A549 (cell line): ENCODE measurements at places on chromosomes 6 and 20.

- no peak for DNase-seq
These were observed 6.1 kb upstream of the BPIFB6 start for GRCh38 chr20:33025318-33025876.

GRCh38 chr6:24799541-24799915 lies 811 bp upstream of the ARMH2 start:
- no peak for DNase-seq

DNA sequence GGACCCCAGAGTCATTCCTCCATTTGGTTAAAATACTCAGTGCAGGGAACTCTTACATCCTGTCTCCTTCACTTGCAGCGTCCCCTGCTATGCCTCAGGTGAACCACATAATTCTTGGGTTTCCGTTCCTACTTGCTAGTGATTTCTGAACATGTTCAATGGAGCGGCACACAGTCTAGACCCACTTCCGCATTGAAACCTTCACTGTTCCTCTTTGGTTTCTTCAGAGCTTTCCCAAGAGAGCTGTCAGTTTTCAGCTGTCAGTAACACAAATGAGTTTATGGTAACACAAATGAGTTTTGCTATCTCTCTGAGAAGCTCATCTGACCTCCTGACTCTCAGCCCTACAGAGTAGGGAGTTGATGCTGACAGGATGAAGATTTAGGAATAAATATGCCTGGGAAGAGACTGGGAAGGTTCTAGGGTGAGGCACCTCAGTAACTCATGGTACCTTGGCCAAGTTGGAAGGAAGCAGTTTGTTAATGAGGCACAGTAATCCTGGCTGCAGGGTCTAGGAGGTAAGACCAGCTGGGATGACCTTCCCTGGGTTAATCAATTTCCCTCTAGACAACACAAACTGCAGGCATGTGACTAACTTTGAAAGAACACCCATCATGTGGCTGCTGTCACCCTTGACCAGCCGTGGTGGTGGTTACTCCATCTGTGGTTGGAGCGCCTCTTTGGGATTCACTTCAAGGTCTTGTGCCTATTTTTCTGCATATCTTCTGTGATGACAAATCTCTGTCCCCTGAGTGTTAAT lies 5.4 kb downstream of the SYS1 start:
- no peak for DNase-seq

DNA sequence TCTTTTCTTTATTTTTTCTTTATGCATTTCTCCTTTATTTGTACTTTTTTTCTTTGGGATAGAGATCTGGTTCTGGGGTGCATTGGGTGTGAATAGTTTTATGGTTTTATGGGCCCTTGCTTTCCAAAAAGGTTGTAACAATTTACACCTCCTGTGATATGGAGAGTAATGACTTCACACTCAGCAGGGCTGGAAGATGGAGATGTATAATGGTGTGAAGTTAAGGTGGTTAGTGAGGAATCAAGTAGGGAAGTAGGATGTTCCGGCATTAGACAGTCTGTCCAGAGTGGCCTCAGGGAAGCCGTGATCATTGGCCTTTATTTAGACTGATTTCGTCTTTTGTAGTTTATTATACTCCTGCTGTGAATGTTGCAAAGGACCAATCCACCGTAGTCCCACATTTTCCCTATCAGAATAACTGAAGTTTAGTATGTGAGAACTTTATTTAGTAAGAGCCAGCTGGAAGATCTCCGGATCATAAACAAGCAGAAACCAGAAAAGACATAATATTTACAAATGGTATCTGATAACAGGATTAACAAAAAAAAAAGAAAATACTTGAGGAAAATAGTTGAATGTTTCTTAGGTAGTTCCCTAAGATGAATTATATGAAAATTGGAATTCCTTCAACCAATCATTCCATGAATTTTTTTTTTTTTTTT lies 255.5 kb downstream of the TBC1D7 start:
- DNase-seq, result no peak

DNA sequence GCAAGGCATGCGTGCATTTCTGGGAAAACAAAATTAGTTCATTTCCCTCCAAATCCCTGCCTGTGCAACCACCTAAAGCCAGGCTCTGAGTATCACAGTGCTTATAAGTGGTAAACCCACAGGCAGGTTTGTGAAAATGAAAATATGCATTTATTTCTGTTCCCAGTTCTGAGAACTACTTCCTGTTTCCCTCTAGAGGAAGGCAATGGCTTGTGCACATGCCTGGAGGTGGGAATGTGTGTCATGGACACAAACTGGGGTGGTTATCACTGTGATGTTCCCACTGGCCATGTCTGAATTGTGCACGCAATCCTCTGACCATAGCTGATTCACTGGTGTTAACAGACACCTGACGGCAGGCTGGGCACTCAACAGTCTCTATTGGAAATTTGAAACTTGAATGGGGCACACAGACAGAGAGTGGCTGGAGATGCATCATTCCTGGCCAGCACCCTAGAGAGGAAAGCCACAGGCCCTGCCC lies 26.3 kb downstream of the FAM110A start:
- no peak for DNase-seq

DNA sequence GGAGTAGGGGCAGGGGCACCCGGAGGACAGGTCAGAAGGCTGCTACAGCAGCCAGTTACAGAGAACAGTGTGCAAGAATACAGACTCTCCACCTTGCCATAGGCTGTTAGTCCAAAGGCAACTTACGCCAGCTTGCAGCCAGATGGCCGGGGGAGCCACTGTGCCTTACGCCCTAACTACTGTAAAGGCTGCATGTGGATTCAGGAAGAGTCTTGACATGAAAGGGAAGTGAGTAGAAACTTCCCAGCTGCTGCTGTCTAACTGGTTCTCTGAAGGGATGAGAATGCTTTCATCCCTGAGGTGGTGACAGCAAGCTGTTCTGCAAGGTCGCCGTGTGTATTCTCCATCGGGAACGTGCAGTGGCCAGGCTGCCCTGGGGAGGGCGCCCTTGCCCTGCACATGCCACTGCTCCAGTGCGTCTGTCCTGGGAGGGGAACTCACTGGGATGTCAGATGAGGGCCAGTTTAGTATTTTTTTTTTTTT lies 46.1 kb downstream of the LYRM4 start:
- no peak for DNase-seq

- peak; percentile 6 for DNase-seq
These were observed 161.0 kb downstream of the BACH2 start for GRCh38 chr6:90135667-90136066.

GRCh38 chr6:13260101-13260598 lies 68.2 kb downstream of the TBC1D7 start:
- DNase-seq, result no peak

DNA sequence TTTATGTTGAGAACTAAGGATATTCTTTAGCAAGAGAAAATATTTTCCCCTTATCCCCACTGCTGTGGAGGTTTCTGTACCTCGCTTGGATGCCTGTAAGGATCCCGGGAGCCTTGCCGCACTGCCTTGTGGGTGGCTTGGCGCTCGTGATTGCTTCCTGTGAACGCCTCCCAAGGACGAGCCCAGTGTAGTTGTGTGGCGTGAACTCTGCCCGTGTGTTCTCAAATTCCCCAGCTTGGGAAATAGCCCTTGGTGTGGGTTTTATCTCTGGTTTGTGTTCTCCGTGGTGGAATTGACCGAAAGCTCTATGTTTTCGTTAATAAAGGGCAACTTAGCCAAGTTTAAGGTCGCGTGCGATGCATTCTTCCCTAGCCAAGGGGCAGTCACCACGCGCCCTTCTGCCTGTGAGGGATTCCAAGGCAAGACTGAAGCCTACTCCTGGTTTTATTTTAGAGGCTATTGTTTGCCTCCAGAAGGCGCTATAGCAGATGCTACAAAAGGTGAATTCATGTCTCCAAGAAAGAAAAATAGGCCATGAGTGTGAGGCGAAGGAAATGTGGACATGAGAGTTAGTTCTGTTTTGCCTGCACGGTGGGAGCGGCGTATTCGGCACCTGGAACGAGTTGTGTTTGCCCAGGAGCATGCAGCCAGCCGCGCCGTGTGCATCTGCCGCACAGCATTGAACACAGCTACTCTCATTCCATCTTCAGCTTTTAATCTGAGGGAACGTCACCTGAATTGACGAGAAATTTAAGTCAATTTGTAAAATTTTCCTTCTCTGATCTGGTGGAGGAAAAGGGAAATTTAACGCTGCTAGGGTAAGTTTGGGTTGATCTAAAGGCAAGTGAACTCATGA lies 40.3 kb upstream of the IRF4 start:
- no peak for DNase-seq

GRCh38 chr6:2844008-2844407 lies 2.3 kb upstream of the SERPINB1 start:
- DNase-seq, result no peak

DNA sequence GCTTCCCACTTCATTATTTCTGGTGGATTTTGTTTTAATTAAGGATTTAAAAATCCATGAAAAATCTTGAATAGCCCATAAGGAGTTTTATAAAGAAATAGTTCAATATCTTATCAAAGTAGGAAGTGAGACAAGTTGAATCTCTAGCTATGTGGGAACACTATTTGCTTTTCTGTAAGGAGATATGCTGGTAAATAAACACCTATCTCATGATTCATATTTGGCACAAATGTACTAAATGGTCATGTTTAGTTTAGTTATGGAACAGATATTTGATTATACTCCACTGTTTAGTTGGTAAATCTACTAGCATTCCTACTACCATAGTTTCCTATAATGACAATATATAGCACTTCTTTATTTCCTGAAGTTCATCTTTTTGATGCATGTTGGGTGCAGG lies 239.9 kb upstream of the CEP162 start:
- DNase-seq, result peak; percentile 43

DNA sequence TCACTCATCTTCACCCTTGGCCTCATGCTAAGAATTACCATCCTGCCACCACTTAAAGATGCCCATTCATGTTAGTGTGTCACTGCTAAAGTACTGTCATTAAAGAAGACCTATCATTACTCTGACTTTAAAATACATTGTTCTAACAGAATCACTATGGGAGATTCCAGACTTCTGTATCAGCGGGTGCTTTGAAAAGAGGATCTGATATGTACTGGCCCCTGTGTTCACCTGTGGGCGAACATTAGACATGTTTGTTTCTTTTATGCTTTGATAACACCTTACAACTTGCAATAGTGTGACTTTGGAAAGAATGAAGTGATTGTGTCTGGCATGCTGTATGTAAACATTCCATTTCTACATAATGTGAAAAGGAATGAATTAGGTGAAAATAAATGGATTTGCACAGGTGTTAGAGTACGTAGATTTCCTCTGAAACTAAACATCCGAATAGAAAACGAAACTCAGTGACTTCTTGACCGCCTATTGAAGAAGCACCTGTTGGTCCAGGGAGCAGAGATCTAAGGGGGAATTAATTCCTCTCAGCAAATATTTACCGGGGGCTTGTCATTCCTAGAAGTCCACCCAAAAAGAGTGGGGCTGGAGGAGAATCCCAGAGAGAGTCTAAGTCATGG lies 132.3 kb downstream of the CARMIL1 start:
- no peak for DNase-seq

DNA sequence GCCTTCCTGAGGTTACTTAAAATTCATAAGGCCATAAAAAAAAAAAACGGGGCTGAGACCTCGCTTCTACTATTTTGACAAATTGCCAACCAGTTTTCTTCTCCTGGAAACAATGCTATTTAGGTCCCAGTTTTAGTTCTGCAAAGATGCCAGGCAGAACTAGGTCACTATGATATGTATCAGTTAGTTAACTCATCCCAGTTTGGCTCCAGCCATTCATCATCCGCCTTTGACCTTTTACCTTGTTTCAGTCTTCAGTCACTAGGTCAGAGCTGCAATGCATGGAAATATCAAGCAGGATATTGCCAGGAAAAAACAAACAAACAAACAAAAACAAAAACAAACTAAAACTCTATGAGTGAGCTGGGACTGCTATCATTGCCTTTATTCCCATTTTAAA lies 29.8 kb upstream of the ENPP4 start:
- DNase-seq, result no peak

DNA sequence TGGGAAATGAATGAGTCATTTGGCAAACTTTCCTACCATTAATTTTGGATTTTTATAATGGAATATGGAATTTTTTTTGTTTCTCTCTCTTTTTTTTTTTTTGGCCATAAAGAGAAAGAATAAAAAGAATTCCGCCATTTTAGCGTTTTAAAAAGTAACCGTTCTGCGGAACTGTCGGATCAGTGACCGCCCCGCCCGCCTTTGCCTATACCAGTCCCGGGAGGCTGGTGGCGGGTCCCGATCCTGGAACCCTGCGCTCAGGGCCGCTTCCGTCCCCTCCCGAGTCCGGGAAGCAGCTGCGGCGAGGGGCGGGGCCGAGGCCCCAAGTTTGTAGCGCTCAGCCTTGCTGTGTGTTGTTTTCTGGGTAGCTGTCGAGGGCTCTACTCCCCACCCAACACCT lies 609 bp downstream of the L3MBTL1 start:
- peak; percentile 21 for DNase-seq

DNA sequence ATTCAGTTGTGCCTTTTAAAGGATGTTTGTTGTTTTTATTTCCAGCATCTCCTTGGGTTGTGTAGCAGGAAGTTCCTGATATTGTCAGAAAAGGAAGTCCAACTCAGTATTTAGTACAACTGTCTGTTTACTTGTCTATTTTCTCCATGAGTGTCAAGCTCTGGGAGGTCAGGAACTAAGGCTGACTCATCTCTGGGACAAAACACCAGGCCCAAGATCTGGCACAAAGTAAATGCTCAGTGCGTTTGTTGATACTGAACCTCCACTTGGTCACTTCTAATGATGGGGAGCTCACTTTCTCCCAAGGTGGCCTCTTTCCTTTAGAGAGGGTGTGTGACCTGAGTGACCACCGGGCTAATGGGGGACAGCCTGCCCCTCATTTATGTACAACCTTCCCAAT lies 12.6 kb upstream of the PIGU start:
- DNase-seq, result no peak

GRCh38 chr6:169288591-169288990 lies 34.9 kb upstream of the THBS2 start:
- DNase-seq, result no peak
